ENCODE measurements at places on chromosomes 4 and X.

- no peak for DNase-seq
These were observed 153.8 kb upstream of the RAPGEF2 start for GRCh38 chr4:158949099-158949498.

- DNase-seq: no peak
These were observed 239.1 kb downstream of the RASL11B start for GRCh38 chr4:53101191-53101581.

DNA sequence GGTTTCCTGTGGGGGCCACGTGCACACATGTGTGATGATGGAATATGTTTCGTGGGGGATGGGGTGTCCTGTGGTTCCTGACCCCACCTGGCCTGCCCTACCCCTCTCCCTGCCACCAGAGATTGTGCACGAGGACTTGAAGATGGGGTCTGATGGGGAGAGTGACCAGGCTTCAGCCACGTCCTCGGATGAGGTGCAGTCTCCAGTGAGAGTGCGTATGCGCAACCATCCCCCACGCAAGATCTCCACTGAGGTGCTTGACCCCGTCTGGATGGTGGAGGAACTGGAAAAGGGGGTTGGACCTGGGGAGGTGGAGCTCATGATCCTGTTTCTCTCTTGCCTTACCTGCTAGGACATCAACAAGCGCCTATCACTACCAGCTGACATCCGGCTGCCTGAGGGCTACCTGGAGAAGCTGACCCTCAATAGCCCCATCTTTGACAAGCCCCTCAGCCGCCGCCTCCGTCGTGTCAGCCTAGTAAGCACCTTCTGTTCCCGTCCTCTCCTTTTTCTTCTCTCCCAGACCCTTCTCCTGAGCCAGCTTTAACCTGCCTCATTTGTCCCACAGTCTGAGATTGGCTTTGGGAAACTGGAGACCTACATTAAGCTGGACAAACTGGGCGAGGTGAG is 5.9 kb downstream of the CDK16 start:
- no peak for DNase-seq

DNA sequence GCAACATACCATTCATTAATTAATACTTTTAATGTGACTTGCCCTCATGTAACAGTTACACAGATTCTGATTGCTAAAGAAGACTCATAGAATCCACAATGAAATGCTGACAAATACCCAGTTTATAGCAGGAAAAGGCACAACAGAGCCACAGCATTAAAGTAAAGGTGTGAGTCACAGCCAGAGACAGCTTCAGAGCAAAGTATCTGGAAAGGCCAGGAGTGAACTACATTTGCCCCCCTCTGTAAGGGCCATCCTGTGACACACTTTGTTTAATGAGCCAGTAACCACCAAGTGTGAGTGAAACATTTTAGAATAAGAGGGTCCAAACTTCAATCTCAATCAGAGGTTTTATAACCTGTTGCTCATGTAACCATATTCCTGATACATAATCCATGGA is 133.8 kb upstream of the TACR3 start:
- DNase-seq: no peak

- no peak for DNase-seq
These were observed 30.3 kb downstream of the CCNG2 start for GRCh38 chr4:77187322-77187721.

- no peak for DNase-seq
These were observed 119.8 kb downstream of the DRD5 start for GRCh38 chr4:9901257-9901656.

DNA sequence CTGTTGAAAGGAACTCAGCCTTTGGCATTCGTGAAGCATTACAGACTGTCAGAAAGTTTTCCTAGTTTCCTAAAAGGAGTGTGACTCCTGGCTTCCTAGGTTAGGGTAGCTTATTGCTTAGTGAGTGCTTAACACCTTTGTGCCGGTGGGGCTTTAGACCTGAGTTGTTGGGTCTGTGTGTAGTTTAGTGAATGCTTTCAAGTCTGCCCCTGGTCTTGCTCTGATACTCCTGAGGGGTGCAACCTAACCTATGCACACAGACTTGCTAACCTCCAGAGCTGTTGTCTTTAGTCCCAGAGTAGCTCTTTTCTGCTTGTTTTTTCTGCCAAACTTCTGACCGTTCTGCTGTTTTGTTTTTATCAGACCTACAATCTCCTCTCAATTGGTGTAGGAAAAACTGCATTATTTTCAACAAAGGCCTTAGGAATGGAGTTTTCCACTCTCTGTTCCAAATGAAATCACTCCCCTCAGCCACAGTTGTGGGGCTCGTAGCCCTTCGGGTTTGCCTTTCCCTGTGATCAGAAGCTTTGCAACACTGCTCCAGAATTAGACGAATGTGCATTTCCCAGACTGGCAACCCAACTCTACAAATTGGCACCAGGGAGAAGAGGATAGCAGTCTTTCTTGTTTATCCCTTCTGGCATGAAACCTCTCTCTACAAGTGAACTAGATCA is 1399.1 kb upstream of the PCDH7 start:
- no peak for DNase-seq

GRCh38 chr4:23779839-23780238 is 110.0 kb downstream of the PPARGC1A start:
- DNase-seq: no peak

GRCh38 chr4:149823769-149824221 is 8.2 kb upstream of the IQCM start:
- DNase-seq: no peak

DNA sequence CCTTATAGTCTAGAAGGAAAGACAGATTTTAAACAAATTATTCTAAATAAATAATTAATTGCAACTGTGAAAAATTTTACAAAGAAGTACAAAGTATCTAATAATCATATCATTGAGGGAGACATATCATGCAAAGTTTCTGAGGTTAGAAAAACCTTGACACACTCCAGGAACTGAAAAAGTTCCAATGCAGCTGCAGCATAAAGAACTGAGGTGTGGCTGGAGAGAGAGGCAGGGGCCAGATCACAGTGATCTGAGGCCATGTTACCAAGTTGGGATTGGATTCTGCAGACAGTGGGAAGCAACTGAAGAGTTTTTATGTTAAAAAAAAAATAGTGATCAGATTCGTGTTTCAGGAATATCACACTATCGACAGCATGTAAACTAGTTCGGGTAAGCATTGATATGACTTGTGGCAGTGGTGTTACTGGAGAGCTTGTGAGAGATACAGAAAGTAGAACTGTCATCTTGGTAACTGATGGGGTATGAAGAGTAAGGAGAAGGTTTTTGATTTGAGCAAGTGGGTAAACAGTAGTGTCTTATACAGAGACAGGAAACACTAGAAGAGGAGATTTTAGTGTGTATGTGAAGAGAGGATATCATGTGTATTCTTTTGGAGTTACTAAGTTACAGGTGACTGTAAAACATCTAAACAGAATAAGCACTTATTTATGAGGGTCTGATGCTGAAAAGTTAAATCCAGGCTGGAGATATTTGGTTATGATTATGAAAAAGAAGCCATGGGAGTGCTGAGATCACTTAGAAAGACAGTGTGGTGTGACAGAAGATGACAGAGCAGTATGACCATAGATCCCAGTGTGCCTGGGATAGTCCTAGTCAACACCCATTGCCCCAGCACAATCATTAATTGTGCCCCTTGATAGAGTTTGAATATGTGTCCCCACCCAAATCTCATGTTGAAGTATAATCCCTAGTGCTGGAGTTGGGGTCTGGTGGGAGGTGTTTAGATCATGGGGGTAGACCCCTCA is 15.6 kb upstream of the SPRY1 start:
- DNase-seq: no peak

DNA sequence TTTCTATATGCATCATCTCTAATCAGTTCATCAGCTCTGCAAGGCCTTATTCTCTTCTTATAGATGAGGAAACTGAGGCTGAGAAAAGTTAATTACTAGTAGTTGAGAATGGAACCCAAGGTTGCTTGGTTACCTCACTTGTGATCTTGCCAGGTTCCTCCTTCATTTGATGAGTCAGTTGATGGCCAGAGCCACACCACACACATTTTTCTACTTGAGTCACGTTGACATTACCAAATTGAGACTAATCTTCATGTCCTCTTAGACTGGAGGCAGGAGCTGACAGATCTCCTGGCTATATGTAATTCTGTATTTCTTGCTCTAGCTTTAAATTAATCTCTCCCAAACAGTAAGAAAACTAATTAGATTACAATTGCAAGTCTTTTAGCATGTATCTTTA is 428.4 kb downstream of the AFF2 start:
- DNase-seq: no peak

- DNase-seq: no peak
These were observed 7.5 kb downstream of the ADGRA3 start for GRCh38 chr4:22508376-22508775.

DNA sequence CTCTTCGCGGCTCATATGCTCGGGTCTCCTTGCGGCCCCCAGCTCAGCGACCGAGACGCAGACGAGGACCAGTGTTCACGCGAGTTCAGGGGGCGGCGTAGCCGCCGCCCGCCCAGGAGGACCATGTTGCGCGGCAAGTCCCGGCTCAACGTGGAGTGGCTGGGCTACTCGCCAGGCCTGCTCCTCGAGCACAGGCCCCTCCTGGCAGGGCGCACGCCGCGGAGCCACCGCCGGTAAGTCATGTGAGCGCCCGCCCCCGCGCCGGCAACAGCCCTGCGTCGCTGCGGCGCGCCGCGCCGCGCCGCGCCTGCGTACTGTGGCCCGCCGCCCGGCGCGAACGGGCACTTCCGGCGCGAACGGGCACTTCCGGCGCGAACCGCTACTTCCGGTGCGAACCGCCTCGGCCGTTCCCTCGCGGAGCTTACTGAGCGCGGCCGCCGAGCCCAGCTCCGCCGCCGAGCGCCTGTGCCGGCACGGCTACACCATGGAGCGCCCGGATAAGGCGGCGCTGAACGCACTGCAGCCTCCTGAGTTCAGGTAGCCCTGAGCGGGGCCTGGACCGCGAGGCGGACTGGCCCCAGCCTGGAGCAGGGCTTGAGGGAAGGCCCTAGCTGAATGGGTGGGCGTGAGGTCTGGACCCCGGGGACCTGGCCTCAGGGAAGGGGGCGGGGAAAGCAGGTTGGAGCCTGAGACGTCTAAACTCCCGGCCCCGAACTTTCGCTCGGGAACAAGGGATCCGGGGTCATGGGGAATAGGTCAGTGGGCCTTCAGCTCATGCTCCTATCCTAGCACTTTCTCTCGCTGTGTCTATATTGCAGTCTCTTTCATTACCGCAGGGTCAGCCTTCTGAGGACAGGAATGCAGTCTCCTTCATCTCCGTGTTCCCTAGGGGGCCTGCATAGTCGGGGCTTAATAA is at the start of gene VMA21:
VMA21 (plus strand) TSS at position 382 of the 916 bp plus-strand sequence; CDS start at position 485, 103 bp downstream.
- DNase-seq: peak; percentile 83

- DNase-seq: no peak
These were observed 778.4 kb upstream of the AADAT start for GRCh38 chr4:170868170-170868569.

DNA sequence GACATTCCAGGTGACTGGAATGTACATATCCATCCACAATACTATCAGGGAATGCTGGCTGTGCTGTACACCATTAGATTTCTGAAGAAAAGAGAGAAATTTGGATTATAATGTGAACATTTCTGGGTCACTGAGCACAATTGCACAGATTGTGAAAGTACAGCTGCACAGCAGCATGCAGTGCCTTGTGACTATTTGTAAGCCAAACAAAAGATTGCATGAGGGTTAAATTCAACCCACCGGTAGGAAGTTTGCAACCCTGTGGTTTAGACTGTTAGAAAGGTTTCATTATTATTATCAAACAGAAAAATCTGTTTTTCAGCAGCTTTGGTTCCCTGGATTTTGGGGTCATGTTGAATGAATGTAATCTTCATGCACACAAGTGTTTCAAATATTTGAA is 24.5 kb downstream of the DDIT4L start:
- no peak for DNase-seq

DNA sequence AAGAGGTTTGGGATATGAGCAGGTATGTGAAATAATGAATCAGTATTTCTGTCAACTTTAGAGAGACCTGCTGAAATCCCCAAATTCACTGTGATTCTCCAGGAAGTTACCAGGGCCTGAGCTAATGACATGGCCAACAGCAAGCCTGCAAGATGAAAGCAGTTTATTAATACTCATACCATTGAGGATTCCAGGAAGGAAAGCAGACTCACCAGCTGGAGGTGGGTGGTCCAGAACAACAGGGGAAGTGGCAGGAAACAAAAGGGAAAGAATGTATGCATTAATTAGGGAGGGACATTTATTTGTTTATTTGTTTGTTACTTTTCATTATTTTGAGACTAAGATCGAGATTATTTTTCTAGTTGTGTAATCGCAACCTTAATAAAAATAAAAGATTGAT is 196.6 kb upstream of the AGA start:
- no peak for DNase-seq

- DNase-seq: no peak
These were observed 17.7 kb downstream of the AMOT start for GRCh38 chrX:112822892-112823291.

- DNase-seq: no peak
These were observed 128.7 kb upstream of the GALNT7 start for GRCh38 chr4:173039617-173040577.

GRCh38 chr4:1201851-1202525 is 29.6 kb upstream of the SPON2 start:
- DNase-seq: peak; percentile 89

- peak; percentile 46 for DNase-seq
These were observed 33.1 kb downstream of the GAB3 start for GRCh38 chrX:154717824-154718223.

DNA sequence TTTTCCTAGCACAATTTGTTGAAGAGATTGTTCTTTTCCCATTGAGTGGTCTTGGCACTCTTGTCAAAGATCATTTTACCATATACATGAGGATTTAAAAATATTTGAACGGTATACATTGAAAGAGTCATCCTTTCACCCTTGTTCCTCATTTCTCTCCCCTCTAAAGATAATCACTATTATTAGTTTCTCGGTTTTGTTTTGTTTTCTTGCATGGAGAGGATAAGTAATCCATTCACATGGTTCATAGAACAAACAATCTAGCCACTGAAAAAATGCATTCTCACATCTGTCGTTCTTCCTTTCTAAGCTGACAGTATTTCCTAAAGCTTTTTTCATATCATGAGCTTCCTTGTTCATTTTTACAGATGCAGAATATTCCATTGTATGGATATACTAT is 39.2 kb upstream of the MSMO1 start:
- no peak for DNase-seq

GRCh38 chrX:15471028-15471427 is 22.1 kb downstream of the PIR start:
- DNase-seq: peak; percentile 58

DNA sequence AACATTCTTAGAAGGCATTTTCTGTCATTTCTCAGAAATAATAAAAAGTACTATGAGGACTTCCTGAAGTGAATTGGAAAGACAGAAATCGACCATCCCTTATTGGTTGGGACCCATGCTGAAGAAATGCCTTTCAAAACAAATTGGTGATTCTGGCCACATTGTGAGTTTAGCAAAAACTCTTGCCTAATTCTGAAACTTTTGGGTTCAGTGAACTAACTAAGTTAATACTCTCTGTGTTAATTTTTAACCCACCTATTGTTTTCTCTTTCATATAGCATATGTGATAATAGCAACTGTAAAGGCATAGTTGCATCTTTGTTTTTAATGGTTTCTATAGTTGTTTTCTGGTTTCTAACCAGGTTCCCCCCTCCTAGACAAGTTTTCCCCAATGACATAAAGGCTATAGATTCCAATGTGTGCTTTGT is 129.3 kb upstream of the FAT1 start:
- DNase-seq: no peak
